Muscle of arm (tissue), 14 donors: ENCODE measurements at places on chromosomes 2 and 18. TPM values are rescaled to one million over a fixed set of nuclear protein-coding genes. Genes with fewer than 3 reads are reported as not detected.

- no peak for DNase-seq
These were observed 41.6 kb upstream of the TMEM163 start for GRCh38 chr2:134760385-134760784.

DNA sequence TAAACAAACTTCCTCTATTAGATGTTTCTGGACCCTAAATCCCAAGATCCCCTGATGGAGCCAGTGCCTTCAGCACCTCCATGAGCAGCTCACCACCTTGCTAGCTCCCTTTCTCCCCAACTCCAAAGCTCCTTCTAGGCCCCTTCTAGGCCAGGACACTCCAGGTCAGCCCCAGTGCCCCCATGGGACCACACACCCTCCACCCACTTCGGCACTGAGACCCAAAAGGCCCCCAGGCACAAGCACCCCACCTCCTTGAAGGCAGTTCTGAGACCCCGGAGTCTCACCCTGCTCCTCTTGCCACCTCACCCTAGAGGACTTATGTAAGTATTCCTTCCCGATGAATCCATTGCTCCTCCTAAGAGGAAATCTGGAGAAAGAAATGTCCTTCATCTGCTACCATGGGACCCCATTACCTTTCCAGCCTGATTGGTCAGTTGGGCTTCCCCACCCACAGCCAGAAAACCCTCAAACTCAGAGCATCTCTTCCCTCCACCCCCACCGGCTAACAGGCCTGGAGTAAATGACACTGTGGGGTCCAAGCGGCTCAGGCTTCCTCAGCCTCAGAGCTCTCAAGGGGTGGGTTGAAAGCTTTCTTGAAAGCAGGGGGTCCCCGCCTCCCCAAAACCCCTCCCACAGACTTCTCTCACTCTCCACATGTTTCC, 9.8 kb upstream of the ARMC9 start:
- no peak for DNase-seq

DNA sequence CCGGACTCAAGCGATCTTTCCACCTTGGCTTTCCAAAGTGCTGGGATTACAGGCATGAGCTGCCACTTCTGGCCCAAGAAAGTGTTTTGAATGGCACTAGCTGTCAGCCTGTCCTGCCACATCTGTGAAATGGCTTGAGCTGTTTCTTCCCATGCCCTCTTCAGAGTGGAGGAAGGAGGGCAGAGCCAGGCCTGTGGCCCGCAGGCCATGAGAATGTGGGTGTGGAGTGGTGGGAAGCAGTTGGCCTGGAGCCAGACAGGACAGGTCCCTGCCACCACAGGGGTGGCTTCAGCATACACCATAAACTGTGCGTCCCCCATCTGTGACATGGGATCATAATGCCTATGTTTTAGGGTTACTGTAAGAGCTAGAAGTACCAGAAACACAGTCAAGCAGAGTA, 6.5 kb downstream of the SLC66A3 start:
- no peak for DNase-seq

GRCh38 chr2:216545359-216545758, 46.7 kb downstream of the RPL37A start:
- DNase-seq = no peak

DNA sequence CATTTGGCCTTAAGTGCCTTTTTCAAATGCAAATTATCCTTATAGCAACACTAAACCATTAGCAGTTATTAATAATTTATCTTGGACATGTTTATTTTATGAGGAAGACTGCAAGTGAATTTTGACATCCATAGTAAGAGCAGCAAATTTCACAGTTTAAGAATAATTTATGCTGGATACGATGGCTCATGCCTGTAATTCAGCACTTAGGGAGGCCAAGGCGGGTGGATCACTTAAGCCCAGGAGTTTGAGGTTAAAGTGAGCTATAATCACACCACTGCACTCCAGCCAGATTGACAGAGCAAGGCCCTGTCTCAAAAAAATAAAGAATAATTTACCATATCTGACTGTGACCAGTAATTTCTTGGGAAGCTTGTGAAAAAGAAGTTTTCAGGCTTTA, 286.2 kb downstream of the TMX3 start:
- no peak for DNase-seq

- DNase-seq = no peak
These were observed 34.2 kb downstream of the CERS6 start for GRCh38 chr2:168490015-168490874.

DNA sequence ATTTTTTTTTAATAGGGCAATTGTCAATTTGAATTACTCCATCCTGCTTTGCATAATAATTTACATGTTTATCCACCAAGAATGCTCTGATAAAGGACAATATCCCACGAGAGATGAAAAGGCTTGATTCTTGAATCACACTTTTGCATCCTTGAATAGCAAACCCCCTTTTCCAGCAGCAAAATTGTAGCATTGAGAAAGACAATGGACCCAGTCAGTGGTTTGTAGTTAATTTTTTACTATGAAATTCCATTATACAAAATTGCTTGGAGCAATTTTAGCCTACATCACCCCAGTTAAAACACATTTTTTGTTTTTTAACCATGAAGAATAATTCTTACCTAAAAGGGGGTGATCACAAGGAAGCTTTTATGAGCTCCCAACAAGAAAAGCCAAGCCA, 255.1 kb downstream of the RND3 start:
- DNase-seq = no peak

DNA sequence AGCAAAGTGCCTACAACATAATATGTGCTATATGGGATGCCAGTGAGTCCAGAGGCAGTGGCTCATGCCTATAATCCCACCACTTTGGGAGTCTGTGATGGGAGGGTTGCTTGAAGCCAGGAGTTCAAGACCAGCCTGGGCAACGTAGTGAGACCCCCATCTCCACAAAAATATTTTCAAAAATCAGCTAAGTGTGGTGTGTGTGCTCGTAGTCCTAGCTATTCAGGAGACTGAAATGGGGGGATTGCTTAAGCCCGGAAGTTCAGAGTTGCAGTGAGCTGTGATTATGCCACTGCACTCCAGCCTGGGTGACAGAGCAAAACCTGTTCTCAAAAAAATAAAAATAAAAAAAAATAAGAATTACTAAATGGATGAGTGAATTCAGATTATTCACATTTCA, 23.4 kb downstream of the OTX1 start:
- DNase-seq = no peak

DNA sequence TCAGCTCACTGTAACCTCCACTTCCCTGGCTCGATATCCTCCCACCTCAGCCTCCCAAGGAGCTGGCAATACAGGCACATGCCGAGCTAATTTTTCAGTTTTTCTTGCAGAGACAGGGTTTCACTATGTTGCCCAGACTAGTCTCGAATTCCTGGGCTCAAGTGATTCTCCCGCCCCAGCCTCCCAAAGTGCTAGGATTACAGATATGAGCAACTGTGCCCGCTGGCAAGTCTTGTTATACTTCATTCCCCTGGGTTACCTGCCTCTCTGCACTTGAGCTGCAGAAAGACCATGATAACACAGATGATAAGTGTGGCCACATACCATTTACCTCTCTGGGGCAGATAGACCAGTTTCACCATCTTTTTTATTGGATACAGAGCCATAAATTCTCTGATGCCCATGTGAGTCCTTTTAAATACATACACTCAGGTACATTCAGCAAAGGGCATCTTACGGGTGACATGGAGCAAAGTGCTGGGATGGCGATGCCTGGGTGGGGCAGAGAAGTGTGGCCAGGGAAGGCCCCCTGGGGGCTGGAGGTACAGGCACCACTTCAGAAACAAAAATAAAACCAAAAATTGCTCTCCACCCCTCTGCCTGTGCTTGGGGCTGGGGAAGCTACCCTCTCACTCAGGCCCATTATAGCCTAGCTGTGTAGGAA, 20.4 kb downstream of the CCT7 start:
- no peak for DNase-seq

- DNase-seq = no peak
These were observed 46.2 kb upstream of the ARHGAP28 start for GRCh38 chr18:6683112-6683876.

- no peak for DNase-seq
These were observed 181.8 kb downstream of the AGPS start for GRCh38 chr2:177574356-177574755.

DNA sequence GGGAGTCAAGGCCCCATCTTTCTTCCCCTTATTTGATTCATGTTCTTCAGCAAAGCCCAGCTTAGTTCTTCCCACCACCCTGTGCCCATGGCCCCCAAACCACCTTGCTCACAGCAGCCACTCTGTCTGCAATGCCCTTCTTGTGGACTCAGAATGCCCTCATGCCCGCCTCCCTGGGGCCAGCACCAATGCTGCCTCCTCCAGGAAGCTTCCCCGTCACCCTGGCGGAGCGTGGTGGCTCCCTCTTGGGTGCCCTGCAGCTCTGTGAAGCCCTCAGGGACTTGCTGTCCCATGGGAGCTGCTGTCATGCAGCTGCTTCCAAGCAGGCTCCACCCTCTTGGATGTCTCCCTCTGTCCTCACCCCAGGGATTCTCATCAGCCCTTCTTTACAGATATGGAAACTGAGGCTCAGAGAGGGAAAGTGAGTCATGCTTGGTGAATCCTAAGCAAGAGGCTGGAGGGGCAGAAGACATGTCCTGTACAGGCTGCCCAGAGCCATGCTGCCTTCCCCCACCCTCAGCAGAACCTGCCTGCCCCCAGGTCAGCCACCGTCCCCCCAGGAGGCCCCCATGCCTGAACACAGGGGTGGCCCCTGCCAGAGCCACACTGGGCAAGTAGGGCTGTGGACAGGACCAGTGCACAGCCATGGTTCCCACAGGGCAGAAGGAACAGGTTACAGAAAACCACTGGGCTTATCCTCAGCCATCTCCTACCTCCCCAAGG, 11.8 kb upstream of the DUSP2 start:
- no peak for DNase-seq

DNA sequence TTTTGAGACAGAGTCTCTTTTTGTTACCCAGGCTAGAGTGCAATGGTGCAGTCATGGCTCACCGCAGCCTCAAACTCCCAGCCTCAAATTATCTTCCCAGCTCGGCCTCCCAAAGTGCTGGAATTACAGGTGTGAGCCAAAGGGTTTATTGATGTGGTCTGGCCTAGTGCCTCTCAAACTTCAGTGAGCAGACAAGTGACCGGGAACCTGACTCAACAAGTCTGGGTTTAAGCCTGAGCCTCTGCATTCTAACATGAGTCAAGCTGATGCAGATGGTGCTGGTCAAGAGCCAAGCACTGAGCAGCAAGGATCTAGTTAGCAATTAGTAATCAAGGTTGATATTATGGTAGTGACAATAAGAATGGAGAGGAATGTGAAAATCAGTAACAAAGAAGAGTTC, 21.3 kb downstream of the CDK15 start:
- no peak for DNase-seq

GRCh38 chr18:50338122-50338521, 36.7 kb upstream of the SKA1 start:
- no peak for DNase-seq

DNA sequence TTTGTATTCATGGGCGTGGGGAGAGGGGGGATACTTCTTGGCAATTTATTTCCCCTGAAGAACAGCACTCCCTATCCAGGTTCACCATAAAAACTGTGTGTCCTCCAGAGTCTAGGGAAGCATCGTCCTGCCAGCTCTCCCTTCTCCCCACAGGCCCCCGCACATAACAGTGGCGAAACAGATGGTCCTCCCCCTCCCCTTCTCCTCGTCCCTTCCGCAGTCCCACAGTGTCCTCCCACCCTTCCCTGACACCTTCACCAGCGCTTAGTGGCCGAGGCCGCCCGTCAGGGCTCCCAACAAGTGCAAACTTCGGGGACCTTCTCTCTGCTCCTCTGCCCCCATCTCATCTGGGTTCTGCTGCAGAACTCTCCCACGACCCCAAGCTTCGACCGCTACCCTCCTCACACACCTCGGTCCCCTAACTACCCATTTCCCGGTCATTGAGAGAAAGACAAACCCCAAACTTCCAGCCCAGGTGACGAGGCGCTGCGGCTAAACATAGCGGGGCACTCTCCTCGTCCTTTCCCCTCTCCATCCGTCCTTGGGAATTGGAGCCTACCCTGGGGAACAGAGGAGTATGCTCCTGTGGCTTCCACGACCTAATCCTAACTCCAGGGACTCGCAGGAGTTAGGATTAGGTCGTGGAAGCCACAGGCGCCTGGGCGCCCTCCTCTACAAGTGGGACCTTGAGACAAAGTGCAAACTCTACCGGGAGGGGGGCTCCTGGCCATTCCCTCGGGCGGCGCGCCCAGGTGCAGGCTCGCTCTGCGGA, 971 bp downstream of the ZNF385B start:
- no peak for DNase-seq

DNA sequence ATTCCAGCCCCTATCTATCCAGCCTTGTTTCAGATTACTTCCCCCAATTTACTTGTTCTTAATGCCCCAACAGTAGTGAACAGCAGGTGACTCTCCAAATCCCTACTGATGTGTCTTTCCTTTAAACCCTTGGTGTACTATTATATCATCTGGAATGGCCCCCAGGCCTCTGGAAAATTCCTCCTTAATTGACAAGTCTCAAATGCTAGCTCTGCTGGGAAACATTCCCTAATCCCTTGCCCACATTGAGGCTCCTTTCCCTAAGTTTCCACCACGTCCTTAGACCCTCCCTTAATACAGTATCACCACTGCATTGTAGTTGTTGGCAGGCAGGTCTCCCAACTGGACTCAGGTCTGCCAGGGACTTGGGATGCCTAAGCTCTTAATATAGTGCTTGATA, 41.0 kb downstream of the MYO3B start:
- DNase-seq = no peak

Gene ANKRD30BL
- polyA plus RNA-seq = 0.08 TPM

Gene ST8SIA3
- not detected for polyA plus RNA-seq

Gene NHEJ1
- 13.5 TPM for polyA plus RNA-seq

Gene CNDP1
- polyA plus RNA-seq = 0.08 TPM

Gene IGFBP2
- polyA plus RNA-seq = 193 TPM

Gene CYP26B1
- 19.3 TPM for polyA plus RNA-seq

Gene LPIN1
- 13.8 TPM for polyA plus RNA-seq

Gene MAP3K19
- polyA plus RNA-seq = not detected

Gene CD8A
- polyA plus RNA-seq = 0.20 TPM

Gene MSTN
- 83.2 TPM for polyA plus RNA-seq

Gene POTEJ
- not detected for polyA plus RNA-seq

Gene ZNF892
- 3.4 TPM for polyA plus RNA-seq
